ENCODE measurements at places on chromosomes 1 and 21. TPM values are rescaled to one million over a fixed set of nuclear protein-coding genes. Genes with fewer than 3 reads are reported as not detected.

- no peak overlapping the region for H3K4me3 ChIP-seq
- no peaks in the 10 kb centered on the region for H3K36me3 ChIP-seq
- H3K27ac ChIP-seq: no peak overlapping the region
- H3K4me1 ChIP-seq: peaks cover 8% of the 10 kb centered on the region
- no peak for DNase-seq
Measured at GRCh38 chr1:214255509-214255908, 25.4 kb upstream of the SMYD2 start.

GRCh38 chr21:26169061-26169610 lies 1.4 kb downstream of the APP start:
- peaks cover 8% of the 10 kb centered on the region for H3K36me3 ChIP-seq
- peaks cover 10% of the 10 kb centered on the region for H3K27me3 ChIP-seq
- DNase-seq: peak; percentile 53
- H3K4me3 ChIP-seq: peak overlapping the region; percentile 89

DNA sequence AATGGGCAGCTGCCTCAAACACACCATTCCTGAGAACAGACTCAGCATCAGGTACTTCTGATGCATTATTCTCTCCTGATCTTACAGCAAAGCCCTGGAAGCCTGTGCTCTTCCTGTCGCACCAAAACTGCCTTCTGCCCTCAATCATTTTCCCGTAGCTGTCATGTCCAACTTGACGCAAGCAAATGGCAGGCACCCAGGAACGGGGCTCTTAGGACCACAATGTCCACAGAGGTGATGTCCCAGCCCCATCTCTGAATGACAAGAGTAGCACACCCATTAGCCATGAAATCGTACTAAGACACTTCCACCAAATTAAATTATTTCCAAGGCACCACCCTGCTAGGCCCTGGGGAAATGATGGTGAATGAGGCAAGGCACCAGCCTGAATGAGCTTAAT lies 47.1 kb downstream of the PTPN14 start:
- H3K27ac ChIP-seq: no peak overlapping the region
- no peak for DNase-seq
- H3K4me1 ChIP-seq: no peaks in the 10 kb centered on the region
- H3K4me3 ChIP-seq: no peak overlapping the region
- H3K27me3 ChIP-seq: peaks cover 11% of the 10 kb centered on the region

DNA sequence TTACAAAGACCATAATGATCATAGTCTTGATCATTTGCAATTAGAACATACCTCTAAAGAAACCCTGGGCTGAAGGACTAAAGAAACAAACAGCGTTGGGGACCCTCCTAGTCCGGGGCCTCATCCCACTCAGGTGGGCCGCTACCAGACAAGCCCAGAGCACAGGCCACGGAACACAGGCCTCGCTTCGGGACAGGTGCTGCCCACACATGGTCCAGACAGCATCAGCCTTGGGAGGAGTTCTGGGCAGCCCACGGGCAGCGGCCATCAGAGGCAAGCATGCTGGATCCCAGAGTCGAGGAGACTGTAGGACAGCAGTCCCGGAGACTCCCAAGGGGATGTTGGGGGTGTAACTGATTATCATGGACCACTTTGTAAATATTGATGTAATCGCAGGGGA lies 4.9 kb downstream of the C2CD2 start:
- H3K27me3 ChIP-seq: peaks cover 7% of the 10 kb centered on the region
- no peak overlapping the region for H3K27ac ChIP-seq
- no peaks in the 10 kb centered on the region for H3K4me1 ChIP-seq
- DNase-seq: no peak
- H3K36me3 ChIP-seq: no peaks in the 10 kb centered on the region

The SPATA21 gene
- total RNA-seq: not detected

- H3K4me3 ChIP-seq: no peak overlapping the region
- no peak for DNase-seq
- H3K4me1 ChIP-seq: peaks cover 11% of the 10 kb centered on the region
- H3K27me3 ChIP-seq: peaks cover 7% of the 10 kb centered on the region
- H3K36me3 ChIP-seq: no peaks in the 10 kb centered on the region
- no peak overlapping the region for H3K27ac ChIP-seq
Measured at GRCh38 chr1:244138399-244138798, 87.3 kb downstream of the ZBTB18 start.

GRCh38 chr1:201989354-201990128 lies 7.1 kb downstream of the RNPEP start:
- no peak overlapping the region for H3K27ac ChIP-seq
- no peak for DNase-seq
- peaks cover 4% of the 10 kb centered on the region for H3K4me1 ChIP-seq
- no peak overlapping the region for H3K4me3 ChIP-seq
- H3K36me3 ChIP-seq: peaks cover 14% of the 10 kb centered on the region

DNA sequence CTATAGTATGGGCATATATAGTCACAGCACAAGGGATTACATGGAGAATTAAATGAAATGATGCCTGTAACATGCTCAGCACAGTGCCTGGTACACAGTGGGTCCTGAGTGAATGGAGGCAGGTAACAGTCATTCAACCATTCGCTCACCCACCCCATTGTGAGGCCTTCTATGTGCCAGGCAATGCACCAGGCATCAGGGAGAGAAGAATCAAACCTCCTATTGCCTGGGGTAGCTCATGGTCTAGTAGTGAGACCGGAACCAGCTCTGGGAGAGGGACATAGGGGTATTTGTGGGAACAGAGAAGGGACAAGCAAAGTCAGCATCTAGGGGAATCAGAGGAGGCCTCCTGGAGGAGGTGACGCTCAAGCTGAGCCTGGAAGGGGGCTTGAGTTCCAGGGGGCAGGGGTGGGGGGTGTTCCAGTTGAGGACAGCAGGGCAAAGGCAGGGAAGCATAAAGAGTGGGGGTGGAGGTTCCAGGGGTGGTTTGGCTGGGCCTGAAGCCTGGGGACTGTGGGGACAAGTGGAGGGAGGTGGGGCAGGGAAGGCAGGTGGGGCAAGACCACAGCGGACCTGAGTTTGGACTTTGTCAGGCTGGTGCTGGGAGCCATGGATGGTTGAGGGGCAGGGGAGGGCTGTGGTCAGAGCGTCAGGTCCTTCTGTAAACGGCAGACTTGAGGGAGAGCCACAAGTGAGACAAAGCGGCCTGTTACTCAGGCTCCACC lies 591.6 kb downstream of the PTPRU start:
- DNase-seq: no peak
- H3K4me1 ChIP-seq: no peaks in the 10 kb centered on the region
- H3K27me3 ChIP-seq: peaks cover 6% of the 10 kb centered on the region
- no peak overlapping the region for H3K27ac ChIP-seq
- H3K4me3 ChIP-seq: no peak overlapping the region

DNA sequence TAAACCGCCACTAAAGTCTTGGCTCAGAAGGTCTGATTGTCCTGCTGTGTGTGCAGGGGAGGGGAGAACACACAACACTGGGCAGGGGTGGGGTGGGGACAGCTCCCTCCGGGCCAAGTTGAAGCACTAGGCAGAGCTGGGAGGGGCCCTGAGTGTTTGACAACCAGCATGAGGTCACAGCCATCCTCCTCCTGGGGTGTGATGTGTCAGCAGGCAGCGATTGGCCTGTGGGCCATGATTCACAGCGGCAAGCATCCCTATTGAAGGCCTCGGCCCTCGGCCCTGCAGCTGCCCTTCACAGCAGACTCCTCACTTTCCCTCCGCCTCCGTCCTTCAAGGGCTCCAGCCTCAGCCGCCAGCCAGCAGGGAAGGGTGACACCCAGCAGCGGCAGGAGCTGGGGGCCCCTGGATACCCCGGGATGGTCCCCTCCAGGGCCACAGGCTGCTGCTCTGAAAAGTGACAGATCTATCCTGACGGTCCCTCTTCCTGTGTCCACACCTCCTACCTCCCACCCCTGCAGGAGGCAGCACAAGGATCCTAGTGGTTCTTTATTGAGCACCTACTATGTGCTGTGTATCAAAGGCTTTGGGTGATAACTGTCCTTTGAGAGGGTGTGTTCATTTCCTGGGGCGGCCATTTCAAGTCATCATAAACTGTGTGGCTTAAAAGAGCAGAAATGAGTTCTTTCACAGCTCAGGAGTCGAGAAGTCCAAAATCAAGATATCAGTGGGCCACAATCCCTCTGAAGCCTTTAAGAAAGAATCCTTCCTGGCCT lies 66.0 kb upstream of the SLC25A33 start:
- no peaks in the 10 kb centered on the region for H3K4me1 ChIP-seq
- H3K36me3 ChIP-seq: no peaks in the 10 kb centered on the region
- H3K27ac ChIP-seq: no peak overlapping the region

GRCh38 chr1:226094451-226094850 lies 31.9 kb downstream of the H3-3A start:
- no peaks in the 10 kb centered on the region for H3K4me1 ChIP-seq
- DNase-seq: no peak
- no peak overlapping the region for H3K27ac ChIP-seq
- H3K27me3 ChIP-seq: peaks cover 7% of the 10 kb centered on the region

The SH3D21 gene
- 17.8 TPM for total RNA-seq

The NPL gene
- total RNA-seq: 4.9 TPM

The FAF1 gene
- 87.0 TPM for total RNA-seq

DNA sequence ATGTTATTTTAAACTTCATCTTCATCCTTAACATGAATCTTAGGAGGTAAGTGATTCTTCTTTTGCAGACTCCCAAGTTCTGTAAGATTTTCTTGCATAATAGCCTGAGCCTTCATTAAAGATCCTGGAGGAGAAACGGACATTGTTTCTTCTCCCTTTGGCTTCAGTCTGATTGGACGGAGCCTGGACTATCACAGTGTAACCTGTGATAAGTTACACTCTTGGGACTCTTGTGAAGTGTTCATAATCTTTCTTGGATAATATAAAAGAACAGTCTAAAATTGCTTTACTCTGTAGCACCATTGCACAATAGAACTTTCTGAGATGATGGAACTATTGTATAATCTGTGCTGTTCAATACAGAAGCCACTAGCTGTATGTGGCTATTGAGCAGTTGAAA lies 244.8 kb downstream of the DNM3 start:
- peaks cover 1% of the 10 kb centered on the region for H3K4me1 ChIP-seq
- no peak overlapping the region for H3K4me3 ChIP-seq

The TMEM240 gene
- total RNA-seq: 0.45 TPM

GRCh38 chr1:78570539-78570938 lies 49.7 kb upstream of the IFI44L start:
- no peak overlapping the region for H3K27ac ChIP-seq
- no peaks in the 10 kb centered on the region for H3K36me3 ChIP-seq
- H3K27me3 ChIP-seq: no peaks in the 10 kb centered on the region
- no peaks in the 10 kb centered on the region for H3K4me1 ChIP-seq
- no peak overlapping the region for H3K4me3 ChIP-seq

The SLC35F3 gene
- total RNA-seq: 3.1 TPM

The GNG4 gene
- 2.3 TPM for total RNA-seq

The PTPRU gene
- 0.74 TPM for total RNA-seq

- no peak for DNase-seq
- no peak overlapping the region for H3K27ac ChIP-seq
- no peaks in the 10 kb centered on the region for H3K27me3 ChIP-seq
- no peak overlapping the region for H3K4me3 ChIP-seq
Measured at GRCh38 chr1:211734359-211734758, 58.9 kb upstream of the NEK2 start.

DNA sequence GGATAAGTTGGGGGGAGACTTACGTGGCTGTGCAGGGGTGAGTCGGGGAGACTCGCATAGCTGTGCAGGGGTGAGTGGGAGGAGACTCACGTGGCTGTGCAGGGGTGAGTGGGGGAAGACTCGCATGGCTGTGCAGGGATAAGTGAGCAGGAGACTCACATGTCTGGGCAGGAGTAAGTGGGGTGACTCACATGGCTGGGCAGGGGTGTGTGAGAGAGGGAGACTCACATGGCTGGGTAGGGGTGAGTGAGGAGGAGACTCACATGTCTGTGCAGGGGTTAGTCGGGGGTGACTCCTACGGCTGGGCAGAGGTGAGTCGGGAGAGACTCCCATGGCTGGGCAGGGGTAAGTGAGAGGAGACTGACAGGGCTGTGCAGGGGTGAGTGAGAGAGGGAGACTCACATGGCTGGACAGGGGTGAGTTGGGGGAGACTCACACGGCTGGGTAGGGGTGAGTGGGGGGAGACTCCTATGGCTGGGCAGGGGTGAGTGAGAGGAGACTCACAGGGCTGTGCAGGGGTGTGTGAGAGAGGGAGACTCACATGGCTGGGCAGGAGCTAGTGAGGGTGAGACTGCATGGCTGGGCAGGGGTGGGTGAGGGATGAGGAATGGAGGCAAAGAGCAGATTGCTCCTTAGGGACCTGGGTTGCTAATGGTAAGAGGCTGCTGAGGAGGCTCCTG lies 56.0 kb upstream of the ABCG1 start:
- DNase-seq: peak; percentile 41
- no peak overlapping the region for H3K4me3 ChIP-seq
- no peak overlapping the region for H3K27ac ChIP-seq
- H3K36me3 ChIP-seq: no peaks in the 10 kb centered on the region
- peaks cover 32% of the 10 kb centered on the region for H3K4me1 ChIP-seq

GRCh38 chr21:43273708-43274021 lies 104.9 kb downstream of the CRYAA start:
- H3K4me3 ChIP-seq: no peak overlapping the region
- DNase-seq: no peak
- H3K36me3 ChIP-seq: no peaks in the 10 kb centered on the region
- H3K4me1 ChIP-seq: peaks cover 5% of the 10 kb centered on the region
- no peak overlapping the region for H3K27ac ChIP-seq
- H3K27me3 ChIP-seq: peaks cover 13% of the 10 kb centered on the region

- peaks cover 6% of the 10 kb centered on the region for H3K36me3 ChIP-seq
- H3K4me1 ChIP-seq: peaks cover 33% of the 10 kb centered on the region
- no peak overlapping the region for H3K27ac ChIP-seq
- peaks cover 6% of the 10 kb centered on the region for H3K27me3 ChIP-seq
Measured at GRCh38 chr1:40877698-40878097, 15.5 kb upstream of the CITED4 start.

The CELF3 gene
- not detected for total RNA-seq

The C4BPA gene
- total RNA-seq: not detected

DNA sequence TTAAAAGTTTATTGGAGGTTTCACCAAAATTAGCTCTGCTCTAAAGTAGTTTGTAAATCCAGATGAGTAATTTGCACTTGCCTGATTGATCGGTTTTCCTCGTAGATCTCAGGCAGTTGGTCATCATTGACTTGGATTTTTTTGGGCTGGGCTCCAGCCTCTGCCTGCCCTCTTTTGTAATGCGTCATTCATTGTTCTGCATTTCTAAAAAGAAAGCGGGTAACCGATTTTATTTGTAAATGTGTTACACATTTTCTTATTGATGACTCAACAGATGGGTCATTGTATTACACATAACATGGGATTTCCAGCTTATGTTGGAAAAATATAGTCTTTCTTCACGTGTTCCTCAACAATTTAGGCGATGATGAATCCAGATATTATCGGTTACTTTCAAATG lies 5.5 kb downstream of the ETS2 start:
- no peak overlapping the region for H3K27ac ChIP-seq
- H3K4me1 ChIP-seq: peaks cover 34% of the 10 kb centered on the region
- H3K27me3 ChIP-seq: no peaks in the 10 kb centered on the region
- H3K36me3 ChIP-seq: peaks cover 77% of the 10 kb centered on the region
- no peak overlapping the region for H3K4me3 ChIP-seq

DNA sequence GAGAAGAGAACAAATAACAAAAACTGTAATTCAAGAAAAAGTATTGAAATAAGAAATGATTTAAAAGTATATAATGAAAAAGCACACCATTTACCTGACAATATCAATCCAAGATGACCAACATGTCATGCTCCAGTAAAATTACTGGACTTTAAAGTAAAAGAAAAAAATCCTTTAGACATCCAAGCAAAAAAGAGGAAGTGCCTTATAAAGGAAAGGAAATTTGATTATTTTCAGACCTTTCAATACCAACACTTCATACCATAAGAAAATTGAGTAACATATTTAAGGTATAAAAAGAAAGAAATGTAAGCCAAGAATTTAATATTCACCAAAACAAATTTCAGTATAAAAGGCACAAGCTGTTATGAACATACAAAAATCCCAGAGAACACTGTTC lies 46.2 kb upstream of the SSX2IP start:
- H3K27me3 ChIP-seq: peaks cover 11% of the 10 kb centered on the region
- no peak overlapping the region for H3K27ac ChIP-seq
- H3K4me1 ChIP-seq: no peaks in the 10 kb centered on the region
- H3K4me3 ChIP-seq: no peak overlapping the region
- DNase-seq: no peak

GRCh38 chr1:11281518-11282331 lies 8.7 kb downstream of the UBIAD1 start:
- peak overlapping the region; percentile 31 for H3K4me3 ChIP-seq
- no peak for DNase-seq
